ENCODE measurements at places on chromosomes 12 and 14.

DNA sequence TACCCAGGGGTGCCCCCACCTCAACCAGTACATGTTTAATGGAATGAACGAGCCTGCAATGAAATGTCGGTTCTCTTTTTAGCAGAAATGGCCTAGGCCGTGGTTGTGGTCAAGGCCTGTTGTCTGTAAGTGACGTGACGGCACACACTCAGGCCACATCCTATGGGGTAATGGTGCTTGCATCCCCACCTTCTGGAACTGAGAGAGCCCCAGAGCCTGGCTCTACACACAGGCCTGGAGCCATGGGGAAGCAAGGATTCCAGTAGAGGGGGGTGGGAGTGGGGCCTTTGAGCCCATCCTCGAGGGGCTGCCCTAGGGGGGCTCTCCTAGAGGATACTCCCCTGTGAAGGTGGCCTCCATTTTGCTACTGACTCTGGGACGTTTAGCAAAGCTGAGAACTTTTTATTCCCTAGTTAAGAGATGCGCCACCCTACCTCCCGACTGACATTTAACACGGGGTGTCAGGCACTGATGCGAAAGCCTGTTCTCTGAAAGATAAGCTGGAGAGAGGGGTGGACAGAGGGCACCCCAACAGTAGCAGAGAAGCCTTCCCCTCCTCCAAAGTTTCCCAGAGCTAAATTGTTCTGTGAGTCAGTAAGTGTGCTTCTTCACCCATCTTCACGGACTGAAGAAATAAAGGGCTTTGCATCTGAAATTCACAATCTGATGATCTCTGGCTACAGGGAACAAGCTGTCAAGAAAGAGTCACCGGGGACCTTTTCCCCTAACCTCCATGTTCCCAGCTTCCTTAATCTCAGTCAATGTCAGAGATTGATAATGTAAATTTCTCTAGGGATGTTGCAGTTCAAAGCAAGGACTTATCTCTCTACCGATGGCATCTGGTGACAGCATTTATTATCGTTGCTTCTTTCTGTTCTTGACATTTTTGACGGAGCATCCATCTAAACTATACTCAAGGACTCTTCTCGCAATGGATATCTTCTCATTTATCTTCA, 6.8 kb downstream of the RIN3 start:
- no peak for DNase-seq

GRCh38 chr12:75747572-75748021, 236.2 kb upstream of the KRR1 start:
- DNase-seq: no peak

DNA sequence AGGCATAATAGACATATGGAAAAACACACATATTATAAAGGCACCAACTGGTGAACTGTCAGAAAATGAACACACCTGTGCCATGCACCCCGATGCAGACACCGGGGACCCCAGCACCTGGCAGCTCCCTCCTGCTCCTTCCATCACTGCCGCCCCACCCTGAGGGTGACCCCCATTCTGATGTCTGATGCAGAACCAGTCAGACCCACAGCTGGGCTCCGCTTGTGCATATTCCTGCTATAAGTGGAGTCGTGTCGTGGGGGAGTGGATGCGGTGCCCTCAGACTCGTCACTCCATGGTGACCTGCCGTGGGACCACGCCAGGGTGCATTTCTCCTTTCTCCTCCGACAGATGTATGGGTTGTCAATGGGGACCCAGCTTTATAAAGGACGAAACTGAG, 45.7 kb upstream of the MEG3 start:
- DNase-seq: no peak

DNA sequence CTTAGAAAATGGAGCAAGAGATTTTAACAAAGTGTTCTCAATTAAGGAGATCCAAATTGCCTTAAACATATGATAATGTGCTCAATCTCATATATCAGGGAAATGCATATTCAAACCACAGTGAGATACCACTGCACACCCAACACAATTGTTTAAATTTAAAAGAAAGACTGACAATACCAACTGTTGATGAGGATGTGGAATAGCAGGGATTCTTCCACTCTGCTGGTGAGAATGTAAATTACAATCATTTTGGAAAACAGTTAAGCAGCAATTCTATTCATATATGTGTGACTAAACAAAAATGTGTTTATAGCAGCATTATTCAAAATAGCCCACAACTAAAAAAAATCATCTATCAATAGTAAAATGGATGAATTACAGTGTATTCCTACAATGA, 144.2 kb downstream of the KICS2 start:
- no peak for DNase-seq

GRCh38 chr14:35161231-35161630, 38.9 kb downstream of the PRORP start:
- DNase-seq: no peak

- DNase-seq: no peak
These were observed 32.0 kb downstream of the RTL1 start for GRCh38 chr14:100871234-100872186.

- peak; percentile 93 for DNase-seq
These were observed at the start of gene DUSP16 for GRCh38 chr12:12562585-12563261. DUSP16 (minus strand) TSS chr12:12562863; CDS start chr12:12521098, 41,765 bp downstream.

DNA sequence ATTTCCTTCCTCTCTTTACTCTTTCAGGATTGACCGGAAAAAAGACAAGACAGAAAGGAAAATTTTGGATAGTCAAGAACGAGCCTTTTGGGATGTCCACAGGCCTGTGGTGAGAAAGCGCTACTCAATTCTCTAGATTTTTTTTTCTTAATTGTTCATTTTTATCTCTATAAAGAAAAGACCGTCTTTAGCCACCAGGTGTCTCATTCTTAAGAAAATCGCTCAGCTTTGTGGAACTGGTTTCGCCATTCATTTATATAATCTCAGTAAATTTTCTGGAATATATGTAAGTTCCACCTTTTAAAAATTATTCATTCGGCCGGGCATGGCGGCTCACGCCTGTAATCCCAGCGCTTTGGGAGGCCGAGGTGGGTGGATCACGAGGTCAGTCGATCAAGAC, 421.1 kb downstream of the DPF3 start:
- DNase-seq: no peak

GRCh38 chr12:88558340-88558867, 21.9 kb downstream of the KITLG start:
- DNase-seq: no peak

- peak; percentile 28 for DNase-seq
These were observed at the start of gene MSRB3 for GRCh38 chr12:65278576-65279368. MSRB3 (plus strand) TSS chr12:65278683; CDS start chr12:65308580, 29,897 bp downstream.

GRCh38 chr14:71133296-71133695, 226.0 kb downstream of the PCNX1 start:
- no peak for DNase-seq

DNA sequence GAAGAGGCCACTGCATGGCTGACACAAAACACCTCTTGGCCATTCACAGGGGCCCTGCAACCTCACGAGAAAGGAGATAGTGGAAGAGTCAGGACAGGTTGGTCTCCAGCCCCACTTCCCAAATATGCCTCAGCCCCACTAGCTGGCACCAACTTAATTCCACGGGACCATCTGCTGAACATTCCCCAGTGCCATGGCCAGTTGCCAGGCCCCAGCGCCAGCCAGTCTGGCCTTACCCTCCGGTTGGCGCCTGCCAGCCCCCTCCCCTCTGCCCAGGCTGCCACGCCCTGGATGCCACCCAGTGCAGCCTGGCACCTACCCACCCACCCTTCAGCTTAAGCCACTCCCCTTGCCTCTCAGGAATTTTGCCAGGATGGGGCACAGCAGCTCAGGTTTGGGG, 21.2 kb upstream of the HSPB8 start:
- DNase-seq: no peak

GRCh38 chr14:93017301-93017797, 94.4 kb downstream of the CHGA start:
- DNase-seq: no peak

- no peak for DNase-seq
These were observed 12.0 kb downstream of the CFAP73 start for GRCh38 chr12:113161415-113162016.

GRCh38 chr12:129903092-129903945, 506 bp downstream of the TMEM132D start:
- no peak for DNase-seq

DNA sequence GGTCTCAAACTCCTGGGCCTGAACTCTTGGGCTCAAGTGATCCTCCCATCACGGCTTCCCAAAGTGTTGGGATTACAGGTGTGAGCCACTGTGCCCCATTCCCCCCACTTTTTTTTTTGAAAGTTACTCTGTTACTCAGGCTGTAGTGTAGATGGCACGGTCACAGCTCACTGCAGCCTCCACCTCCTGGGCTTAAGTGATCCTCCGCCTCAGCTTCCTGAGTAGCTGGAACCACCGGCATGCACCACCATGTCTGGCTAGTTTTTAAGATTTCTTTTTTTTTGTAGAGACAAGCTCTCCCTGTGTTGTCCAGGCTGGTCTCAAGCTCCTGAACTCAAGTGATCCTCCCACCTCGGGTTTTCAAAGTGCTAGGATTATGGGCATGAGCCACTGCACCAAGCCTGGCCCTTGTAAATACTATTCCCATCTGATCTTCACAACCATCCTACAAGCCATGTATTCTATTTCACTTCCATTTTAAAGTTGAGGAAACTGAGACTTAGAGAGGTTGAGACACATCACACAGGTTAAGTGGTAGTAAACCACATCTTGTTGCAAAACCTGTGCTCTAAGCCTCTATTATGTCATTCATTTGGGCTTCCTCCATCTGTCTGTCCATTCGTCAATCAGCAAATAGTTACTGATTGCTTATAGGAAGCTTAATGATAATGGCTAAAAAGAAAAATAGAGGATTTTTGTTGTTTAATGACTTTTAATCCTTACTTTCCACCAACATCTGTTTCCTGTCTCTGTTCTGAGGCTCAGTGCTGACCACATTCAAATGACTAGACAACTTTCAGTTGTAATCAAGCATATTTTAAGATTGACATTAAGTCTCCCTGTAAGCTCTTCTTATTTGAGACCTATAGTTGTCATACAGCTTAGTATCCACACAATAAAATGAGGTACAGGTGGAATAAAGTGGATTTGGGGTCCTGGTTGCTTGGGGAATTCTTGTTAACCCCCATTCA, 9.2 kb downstream of the ASCL4 start:
- no peak for DNase-seq

DNA sequence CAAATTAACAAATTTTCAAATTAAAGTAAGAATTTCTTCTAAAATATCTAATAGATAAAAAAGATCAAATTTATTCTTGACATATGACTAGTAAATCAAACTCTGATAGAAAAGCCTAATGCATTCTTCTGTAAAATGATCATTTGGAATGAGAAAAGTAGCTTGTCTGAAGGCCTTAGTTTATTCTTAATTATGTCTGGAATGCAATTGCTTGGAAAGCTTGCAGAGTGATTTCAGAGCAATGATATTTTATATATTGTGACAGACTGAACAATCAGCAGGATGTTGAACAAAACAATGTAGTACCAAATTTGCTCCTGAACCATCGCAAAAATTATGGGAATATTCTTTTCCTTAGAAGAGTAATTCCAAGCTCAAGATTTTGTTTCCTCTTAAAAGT, 789.6 kb upstream of the NOVA1 start:
- no peak for DNase-seq

- DNase-seq: no peak
These were observed 7.9 kb upstream of the WASHC3 start for GRCh38 chr12:102069707-102070106.

- no peak for DNase-seq
These were observed 20.8 kb downstream of the PHETA1 start for GRCh38 chr12:111347891-111348644.

GRCh38 chr12:51871126-51871525, 16.8 kb upstream of the ANKRD33 start:
- DNase-seq: no peak

GRCh38 chr12:57390174-57390573, 40.7 kb downstream of the R3HDM2 start:
- no peak for DNase-seq

DNA sequence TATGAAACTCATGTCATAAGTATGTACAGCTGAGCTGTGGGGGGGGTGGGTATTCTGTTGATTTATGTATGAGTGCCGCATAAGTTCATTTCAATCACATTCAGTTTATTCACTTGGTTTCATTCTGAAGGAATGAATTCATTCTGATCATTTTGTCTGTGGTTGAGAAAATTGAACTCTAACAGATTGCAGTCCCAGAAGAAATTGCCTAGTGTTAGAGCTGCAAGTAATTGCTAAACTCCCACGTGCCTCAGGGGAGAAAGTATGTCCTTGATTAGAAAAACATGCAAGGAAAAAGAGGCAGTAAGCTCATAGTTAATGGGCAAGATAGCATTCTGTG, 442.4 kb upstream of the MGAT4C start:
- no peak for DNase-seq

GRCh38 chr12:91819132-91819447, 326.6 kb downstream of the BTG1 start:
- no peak for DNase-seq

DNA sequence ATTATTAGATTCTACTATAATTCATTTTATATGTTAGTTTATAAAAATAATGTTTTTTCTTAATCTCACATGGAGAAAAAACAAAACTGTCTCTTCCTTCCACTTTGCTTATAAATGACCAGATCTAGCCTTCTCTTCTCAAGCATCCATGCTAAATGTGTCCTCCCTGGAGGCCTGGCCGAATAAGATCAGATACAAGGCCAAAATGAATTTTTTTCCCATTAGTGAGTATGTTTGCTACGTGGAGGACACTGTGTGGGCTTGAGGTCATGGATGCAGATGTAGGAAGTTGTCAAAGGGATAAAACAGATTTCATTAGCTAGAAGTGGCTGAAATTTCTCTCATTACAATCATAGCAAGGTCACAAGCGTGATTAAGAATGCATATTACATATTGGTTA, 1244.9 kb upstream of the SEL1L start:
- no peak for DNase-seq

DNA sequence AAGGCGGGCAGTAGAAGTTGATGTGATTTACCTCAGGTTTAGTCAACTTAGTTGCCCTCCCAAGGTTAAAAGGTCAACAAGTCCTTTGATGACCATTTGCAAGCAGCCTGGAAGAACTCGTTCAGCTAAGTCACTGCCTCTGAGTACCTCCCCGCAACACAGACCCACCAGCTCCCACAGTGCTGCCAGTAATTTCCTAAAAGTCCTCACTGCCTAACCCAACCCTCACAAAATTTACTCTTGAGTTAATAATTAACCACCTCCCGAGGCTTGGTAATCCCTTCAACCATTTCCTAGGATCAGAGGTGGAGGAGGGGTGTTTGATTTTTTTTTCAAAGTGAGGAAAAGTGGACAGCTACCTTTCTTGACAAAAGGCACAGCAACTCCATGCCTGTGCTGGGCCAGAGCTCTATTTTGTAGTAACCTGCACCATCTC, 55.8 kb downstream of the MAP3K9 start:
- no peak for DNase-seq

DNA sequence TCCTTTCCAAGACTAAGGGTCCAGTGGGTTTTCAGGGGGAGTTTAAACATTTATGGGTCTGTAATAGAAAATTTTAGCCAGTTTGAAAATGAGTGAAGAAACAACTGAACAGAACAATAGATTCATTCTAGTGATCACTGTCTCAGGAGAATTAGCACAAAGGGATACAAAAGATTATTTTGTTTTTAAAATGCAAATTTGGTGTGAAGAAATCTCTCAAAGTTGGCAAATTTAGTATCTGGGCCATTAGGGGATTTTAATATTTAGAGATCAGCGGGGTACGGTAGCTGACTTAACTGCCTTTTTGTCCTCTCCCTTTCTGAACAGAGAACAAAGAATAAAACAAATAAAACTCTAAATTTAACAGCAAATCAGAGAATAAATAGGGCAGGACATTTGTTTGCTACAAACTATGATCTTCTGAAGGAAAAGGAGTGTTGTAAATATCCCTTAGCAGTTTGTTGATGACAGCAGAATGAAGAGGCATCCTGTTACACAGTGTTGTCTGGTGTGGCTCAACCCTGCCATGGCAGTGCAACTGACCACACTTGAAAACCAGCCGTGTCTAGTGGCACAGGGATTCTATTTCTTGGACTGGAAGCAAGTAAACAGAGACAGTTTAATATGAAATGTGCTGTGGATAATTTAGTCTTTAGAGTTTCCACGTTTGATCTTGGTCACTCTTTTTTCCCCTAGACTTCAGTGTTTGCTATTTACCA, 46.3 kb upstream of the LRTM2 start:
- no peak for DNase-seq

All from astrocyte of the cerebellum (primary cell).